Stimulated activated CD8-positive, alpha-beta memory T cell treated with anti-CD3 and anti-CD28 coated beads, Interleukin-7, amount 100 ng/mL, for 4 hours (primary cell): ENCODE measurements at places on chromosomes 4 and X.

- DNase-seq = peak; percentile 73
Measured at GRCh38 chr4:80201252-80202151, 4.2 kb downstream of the PRDM8 start.

DNA sequence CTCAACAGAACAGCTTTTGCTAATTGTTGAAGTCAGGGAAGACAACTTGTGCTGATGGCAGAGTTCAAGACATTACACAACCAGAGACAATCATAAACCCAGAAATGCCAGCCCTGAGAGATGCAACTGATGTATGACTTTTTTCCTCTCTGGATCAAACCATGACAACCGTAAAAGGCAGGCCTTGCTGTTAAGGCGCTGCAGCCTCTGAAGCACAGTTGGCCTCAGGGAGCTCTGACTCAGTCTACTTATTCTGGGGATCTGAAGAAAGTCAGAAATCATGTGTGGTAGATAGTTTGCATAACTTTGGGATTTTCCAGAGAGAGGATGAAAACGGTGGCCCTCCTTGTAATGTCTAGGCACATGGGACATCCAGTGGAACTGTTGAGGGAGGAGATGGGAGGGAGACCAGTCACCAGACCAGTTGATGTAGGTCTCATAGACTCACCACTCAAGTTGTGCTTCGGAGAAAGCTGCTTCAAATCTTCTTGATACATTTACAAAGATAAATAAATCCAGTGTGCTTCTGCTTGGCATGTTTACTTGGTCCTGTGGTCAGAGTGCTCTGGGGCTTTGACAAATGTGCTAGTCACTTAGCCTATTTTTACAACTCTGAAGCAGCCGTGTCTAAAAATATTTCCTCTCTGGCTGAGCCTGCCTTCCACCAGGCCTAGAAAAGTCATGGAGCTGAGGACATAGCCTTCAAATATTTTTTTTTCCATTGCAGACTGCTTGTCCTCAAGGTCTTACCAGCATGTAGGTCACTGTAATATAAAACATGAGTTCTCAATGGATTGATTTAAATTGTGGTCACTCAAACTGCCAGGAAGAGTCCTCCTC, 7.5 kb downstream of the HADH start:
- no peak for DNase-seq

DNA sequence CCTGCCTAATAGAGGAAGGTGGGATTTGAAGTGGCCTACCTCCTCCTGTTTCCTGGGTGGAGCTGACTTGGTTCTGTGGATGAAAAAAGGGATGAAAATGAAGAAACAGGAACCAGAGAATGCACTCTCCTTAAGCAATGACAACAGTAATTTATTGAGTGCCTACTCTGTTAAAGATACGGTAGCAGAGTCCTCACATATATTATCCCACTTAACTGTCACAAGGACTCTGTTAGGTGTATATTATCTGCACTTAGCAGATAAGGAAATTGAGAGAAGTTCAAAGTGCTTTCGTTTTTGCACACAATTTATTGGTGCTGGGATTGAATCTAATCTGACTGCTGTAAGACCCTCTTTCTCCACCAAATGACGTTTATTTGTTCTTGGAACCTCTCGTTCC, 301.2 kb downstream of the PACRGL start:
- no peak for DNase-seq

DNA sequence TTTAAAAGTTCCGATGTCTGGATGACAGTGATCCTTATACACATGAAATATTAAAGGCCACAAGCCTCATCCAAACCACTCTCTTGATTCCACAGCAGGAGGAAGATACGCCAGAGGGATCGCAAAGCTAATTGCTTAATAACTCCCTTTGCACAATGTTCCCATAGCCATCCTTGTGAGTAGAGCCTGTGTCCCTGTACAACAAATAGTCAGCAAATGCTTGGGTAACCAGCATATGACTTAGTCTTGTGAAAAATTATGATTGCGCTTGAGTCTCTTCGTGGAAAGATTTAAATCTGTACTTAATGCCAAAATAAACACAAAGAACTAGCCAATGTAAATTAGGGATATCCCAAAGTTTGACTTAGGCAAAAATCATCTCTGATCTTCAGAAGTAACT, 31.5 kb downstream of the SLC9A7 start:
- no peak for DNase-seq

- DNase-seq = no peak
Measured at GRCh38 chr4:80259012-80259411, 7.5 kb upstream of the FGF5 start.

GRCh38 chr4:53813998-53814397, 222.7 kb upstream of the LNX1 start:
- DNase-seq = no peak

- DNase-seq = peak; percentile 33
Measured at GRCh38 chr4:113673450-113673849, 88.1 kb downstream of the CAMK2D start.

GRCh38 chr4:74884266-74884665, 48.6 kb upstream of the PARM1 start:
- DNase-seq = no peak

DNA sequence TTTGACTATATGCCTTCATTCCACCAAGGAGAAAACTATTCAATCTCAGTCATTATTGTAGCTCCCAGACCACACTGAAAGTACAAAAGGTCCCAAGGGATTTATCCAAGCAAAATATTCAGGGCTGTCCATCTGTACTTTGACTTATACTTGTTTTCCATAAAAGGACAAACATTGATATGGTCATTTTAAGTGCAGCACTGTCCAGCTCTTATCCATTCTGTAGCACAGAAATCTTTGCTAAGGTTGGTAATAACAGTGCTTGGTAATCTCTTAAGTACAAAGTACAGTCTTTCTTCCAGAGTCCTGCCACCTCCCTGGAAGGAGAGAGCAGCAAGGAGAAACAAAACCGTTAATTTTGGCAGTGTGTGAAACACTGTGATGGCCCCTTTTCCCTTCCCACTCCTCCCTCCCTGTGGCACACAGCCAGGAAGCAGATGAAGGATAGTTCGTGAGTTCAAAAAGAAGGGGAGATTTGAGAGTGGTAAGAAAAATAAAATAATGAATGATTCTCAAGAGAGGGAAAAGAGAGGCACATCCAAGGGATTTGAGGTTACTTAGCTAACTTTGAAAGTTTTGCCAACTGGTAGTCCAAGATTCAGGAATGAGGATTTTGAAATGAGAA, 6.8 kb upstream of the CXCL2 start:
- DNase-seq = no peak

DNA sequence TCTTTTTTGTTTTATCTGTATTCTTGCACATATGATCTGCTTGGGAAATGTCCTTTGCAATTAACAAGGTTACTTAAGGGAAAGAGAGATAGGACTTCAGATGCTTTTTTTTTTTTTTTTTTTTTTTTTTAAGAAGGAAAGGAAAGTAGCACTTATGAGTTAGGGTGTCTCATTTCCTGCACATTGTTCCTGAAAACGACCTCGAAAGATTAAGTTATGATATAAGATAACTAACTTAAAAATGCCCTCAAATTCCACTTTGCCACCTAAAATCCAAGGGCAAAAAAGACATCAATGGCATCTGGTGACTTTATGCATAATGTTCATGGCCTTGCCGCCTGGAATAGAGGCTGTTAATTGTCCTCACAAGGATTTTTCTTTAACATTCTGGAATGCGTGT, 44.9 kb downstream of the PCDH7 start:
- no peak for DNase-seq

- DNase-seq = no peak
Measured at GRCh38 chrX:140141444-140142029, 176.2 kb upstream of the CXorf66 start.

DNA sequence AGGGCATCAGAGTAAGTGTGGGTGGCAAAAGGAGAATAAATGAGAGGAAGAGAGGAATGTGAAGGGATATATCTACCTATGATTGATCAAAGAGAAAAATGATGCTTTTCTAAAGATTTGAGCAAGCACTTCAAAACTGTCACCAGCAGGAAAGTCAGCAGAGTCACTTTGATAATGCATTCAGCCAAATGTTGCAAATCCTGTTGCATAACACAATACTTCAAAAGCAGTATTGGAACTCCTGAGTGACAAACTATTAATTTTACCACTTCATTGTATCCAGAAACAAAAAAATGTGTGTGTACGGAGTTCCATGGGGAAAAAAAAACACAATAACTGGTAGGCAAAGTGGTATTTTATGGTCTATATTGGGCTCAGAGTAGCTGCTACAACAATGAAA, 160.3 kb downstream of the EMCN start:
- no peak for DNase-seq

GRCh38 chr4:35970366-35970960, 273.9 kb downstream of the ARAP2 start:
- no peak for DNase-seq

DNA sequence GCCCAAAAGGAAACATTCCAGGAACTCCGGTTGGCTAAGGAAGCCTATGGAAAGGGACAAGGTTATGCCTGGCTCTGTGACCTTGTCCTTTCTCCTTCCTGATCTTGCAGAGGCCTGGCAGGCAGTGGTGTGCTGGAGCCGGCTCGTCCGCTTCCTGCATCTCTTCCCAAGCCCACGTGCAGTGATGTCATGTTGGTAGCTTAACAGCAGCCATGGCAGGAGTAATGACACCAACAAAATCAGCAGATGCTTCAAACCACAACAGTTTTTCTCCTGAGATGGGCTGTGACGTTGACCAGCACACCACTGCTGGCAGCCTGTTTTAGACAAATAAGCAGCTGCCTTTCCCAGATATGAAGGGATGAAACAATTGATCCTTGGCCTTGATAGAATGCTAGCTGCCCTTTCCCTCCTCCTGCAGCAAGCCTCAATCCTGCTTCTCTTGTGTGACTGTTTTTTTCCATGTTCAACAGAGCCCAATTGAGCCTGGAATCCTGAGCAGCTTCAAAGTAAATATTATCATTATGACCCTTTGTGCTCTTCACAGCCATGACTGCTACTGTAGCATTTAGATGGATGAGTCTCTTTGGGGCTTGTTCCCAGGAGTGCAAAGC, 23.4 kb downstream of the SEPTIN6 start:
- DNase-seq = no peak

DNA sequence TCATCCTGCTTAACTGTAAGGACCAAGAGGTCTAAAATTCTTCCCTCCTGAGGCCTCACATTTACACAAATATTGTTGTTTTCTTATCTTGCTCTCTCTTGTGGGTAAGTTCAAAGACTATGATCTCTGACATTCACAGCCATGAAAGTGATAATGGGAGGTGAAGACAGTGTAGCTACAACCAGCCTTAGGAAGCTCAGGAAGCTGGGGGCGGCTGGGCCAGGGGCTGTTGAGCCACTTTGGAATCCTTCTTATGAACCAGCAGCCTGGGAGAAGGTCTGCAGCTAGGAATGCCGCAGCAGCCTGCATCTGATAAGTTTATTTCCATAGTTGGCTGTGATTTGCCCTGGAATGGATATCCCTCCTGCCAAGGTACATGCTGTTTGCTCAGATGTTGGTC, 316.2 kb downstream of the STIM2 start:
- no peak for DNase-seq

- no peak for DNase-seq
Measured at GRCh38 chr4:48187813-48188212, 53.8 kb upstream of the TXK start.

DNA sequence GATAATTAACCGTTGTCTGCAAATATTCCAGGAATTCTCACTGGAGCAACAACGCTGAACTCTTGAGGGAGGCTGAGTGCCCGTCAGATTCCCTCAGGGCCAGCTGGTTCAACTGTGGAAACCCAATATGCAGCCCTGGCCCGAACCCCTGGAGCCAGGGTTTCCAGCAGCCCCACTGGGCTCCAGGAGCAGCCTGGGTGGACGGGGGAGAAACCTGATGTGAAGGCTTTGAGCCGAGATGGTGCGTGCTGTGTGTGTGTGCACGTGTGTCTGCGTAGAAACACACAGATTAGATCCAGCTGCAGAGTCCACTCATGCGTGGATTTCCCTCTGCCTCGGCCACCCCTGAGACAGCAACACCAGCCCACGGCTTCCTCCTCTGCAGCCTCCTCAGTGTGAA, 19.4 kb upstream of the SLC25A6 start:
- no peak for DNase-seq

DNA sequence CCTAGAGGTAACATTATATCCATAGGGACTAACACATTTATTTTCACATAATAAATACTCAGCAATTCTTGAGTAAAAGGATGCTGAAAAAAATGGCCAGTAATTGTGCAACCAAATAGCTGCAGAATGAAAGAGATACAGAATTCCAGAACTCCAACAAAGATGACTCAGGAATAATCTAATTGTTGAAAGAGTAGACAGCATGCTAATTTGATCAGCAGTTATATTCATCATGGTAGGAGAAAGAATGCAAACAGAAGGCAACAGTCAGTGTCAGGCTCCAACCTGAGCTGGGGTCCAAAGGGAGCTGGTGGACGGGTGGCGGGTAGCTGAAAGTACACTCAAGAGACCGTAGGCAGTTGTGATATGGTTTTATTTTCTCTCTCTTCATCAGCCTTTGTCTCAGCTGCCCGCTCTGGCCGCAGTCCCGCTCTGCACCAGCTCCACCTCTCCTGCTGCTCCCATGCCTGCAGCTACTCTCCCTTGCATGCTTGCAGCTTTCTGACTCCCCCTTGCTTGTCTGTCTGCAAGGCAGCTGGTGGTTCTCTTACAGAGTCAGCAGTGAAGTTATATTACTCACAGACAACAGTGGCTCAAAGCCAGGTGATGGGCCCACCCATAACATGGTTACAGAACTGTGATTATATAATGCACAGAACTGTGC, 1150.1 kb downstream of the STIM2 start:
- no peak for DNase-seq

DNA sequence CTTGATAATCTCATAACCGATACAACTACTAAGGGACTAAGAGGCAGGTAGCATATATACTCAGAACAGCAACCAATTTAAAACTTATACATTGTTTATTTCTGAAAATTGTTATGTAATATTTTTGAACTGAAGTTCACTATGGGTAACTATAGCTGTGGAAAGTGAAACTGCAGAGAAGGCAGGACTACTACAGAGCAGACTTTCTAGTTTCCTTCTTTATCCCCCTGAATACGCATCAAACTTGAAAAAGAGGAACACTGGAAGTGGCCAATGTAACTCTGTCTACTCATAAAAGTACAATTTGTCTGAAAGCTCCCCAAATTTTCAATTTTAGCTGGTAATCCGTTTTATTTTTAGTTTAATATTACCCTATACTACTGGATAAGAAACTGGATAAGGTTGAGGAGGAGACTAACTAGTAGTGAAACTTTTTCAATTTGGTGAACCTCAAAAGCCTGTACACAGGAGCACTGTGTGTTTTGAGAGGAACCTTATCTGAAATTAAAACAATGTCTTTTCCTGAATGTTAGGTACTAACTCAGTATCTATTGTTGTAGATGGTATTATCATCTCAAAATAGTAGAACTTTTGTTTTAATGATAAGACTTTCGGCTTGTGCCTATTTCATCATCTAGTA, 225.8 kb downstream of the GABRG1 start:
- no peak for DNase-seq

GRCh38 chrX:143683486-143683885, 37.1 kb downstream of the SPANXN2 start:
- DNase-seq = no peak
